Upper lobe of left lung (tissue), 6 donors: ENCODE measurements at places on chromosomes 4 and X. TPM values are rescaled to one million over a fixed set of nuclear protein-coding genes. Genes with fewer than 3 reads are reported as not detected.

GRCh38 chr4:17517664-17518063, 2.7 kb downstream of the CLRN2 start:
- peaks cover 14% of the 10 kb centered on the region for H3K4me1 ChIP-seq
- no peak overlapping the region for H3K27ac ChIP-seq
- no peak overlapping the region for H3K4me3 ChIP-seq

GRCh38 chr4:21769404-21770147, 179.0 kb downstream of the KCNIP4 start:
- no peaks in the 10 kb centered on the region for H3K4me1 ChIP-seq
- H3K36me3 ChIP-seq, result no peaks in the 10 kb centered on the region
- no peak overlapping the region for H3K27ac ChIP-seq

GRCh38 chrX:72659723-72660122, 54.4 kb downstream of the PHKA1 start:
- DNase-seq, result no peak
- no peak overlapping the region for H3K4me3 ChIP-seq
- no peaks in the 10 kb centered on the region for H3K4me1 ChIP-seq
- H3K36me3 ChIP-seq, result no peaks in the 10 kb centered on the region

GRCh38 chrX:30241724-30242415, at the start of gene MAGEB4:
Gene MAGEB4 (plus strand): TSS chrX:30242000. CDS start chrX:30242136, 136 bp downstream.
- H3K27ac ChIP-seq, result no peak within 1 kb of the TSS
- no peaks in the 10 kb centered on the region for H3K36me3 ChIP-seq
- no peak for DNase-seq
- no peak within 1 kb of the TSS for H3K4me3 ChIP-seq

Gene GLRA3
- not detected for total RNA-seq

DNA sequence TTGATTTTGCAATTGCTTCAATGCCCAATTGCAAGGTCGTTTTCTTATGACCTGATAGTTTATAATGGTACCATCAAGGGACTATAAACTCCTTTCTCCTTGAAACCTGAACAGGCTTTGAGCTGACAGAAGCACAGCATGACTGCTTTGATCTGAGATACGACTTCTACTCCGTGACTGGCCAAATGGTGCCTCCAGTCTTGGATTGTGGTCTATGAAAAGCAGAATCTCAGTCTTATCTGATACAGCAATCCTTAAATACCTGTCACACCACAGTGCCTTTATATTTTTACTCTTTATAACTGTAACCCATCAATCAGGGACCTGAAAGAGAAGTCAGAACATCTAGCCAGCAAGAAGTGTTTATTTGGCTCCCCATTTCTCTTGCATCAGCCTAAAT, 93.1 kb downstream of the DOCK11 start:
- H3K36me3 ChIP-seq, result no peaks in the 10 kb centered on the region
- DNase-seq, result no peak
- no peak overlapping the region for H3K4me3 ChIP-seq
- no peaks in the 10 kb centered on the region for H3K4me1 ChIP-seq
- H3K27me3 ChIP-seq, result no peaks in the 10 kb centered on the region

Gene IQCM
- not detected for total RNA-seq

Gene NEIL3
- total RNA-seq, result not detected

- H3K27ac ChIP-seq, result no peak overlapping the region
- H3K4me1 ChIP-seq, result no peaks in the 10 kb centered on the region
- H3K27me3 ChIP-seq, result no peaks in the 10 kb centered on the region
- H3K4me3 ChIP-seq, result no peak overlapping the region
- DNase-seq, result no peak
Measured at GRCh38 chr4:48518143-48518542, 28.1 kb downstream of the ZAR1 start.
